ENCODE measurements at places on chromosomes 2 and 18. TPM values are rescaled to one million over a fixed set of nuclear protein-coding genes. Genes with fewer than 3 reads are reported as not detected.

GRCh38 chr2:85995648-85996529, 107.1 kb upstream of the ST3GAL5 start:
- DNase-seq = no peak
- no peak overlapping the region for H3K27ac ChIP-seq
- peaks cover 67% of the 10 kb centered on the region for H3K4me1 ChIP-seq
- H3K4me3 ChIP-seq = no peak overlapping the region
- H3K27me3 ChIP-seq = no peaks in the 10 kb centered on the region

GRCh38 chr2:60091894-60092293, 461.6 kb downstream of the BCL11A start:
- H3K4me3 ChIP-seq = no peak overlapping the region
- H3K27me3 ChIP-seq = no peaks in the 10 kb centered on the region
- no peak overlapping the region for H3K27ac ChIP-seq

- peaks cover 60% of the 10 kb centered on the region for H3K4me1 ChIP-seq
- peak overlapping the region; percentile 88 for H3K27ac ChIP-seq
- peak overlapping the region; percentile 92 for H3K4me3 ChIP-seq
These were observed 1.3 kb downstream of the NCAPH start for GRCh38 chr2:96336873-96337272.

GDF7 gene
- 0.11 TPM for total RNA-seq

GRCh38 chr2:217978536-217979150, 24.2 kb downstream of the TNS1 start:
- peaks cover 2% of the 10 kb centered on the region for H3K27me3 ChIP-seq
- H3K36me3 ChIP-seq = no peaks in the 10 kb centered on the region
- H3K4me3 ChIP-seq = no peak overlapping the region
- H3K27ac ChIP-seq = no peak overlapping the region

GRCh38 chr2:56449002-56449431, 265.2 kb downstream of the CCDC85A start:
- no peak overlapping the region for H3K4me3 ChIP-seq
- H3K4me1 ChIP-seq = no peaks in the 10 kb centered on the region
- no peak overlapping the region for H3K27ac ChIP-seq
- no peaks in the 10 kb centered on the region for H3K36me3 ChIP-seq
- no peak for DNase-seq
- no peaks in the 10 kb centered on the region for H3K27me3 ChIP-seq

GRCh38 chr2:82526277-82526676, 1932.8 kb downstream of the SUCLG1 start:
- no peak overlapping the region for H3K27ac ChIP-seq
- H3K4me3 ChIP-seq = no peak overlapping the region
- H3K36me3 ChIP-seq = no peaks in the 10 kb centered on the region

- no peaks in the 10 kb centered on the region for H3K36me3 ChIP-seq
- no peak overlapping the region for H3K4me3 ChIP-seq
- no peaks in the 10 kb centered on the region for H3K4me1 ChIP-seq
- no peaks in the 10 kb centered on the region for H3K27me3 ChIP-seq
These were observed 59.4 kb upstream of the RPE start for GRCh38 chr2:209942936-209943605.

DNA sequence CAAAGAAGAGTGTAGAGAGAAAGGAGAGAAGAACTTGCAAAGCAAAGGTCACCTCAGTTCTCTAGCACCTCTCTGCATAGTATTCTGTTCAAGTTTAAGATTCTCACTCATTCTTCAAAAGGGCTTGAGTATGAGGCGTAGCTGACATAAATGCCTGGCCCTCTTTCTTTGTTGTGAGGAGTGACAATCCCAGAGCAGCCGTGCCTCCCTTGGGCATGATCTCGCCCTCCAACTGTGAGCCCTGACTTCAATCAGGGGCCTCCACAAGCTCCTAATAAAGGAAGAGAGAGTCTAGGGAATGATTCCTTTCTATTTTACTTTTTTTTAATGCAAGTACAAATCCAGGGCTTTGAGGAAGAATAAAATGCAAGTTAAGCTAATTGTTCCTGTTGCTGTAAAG, 402.7 kb downstream of the LRP1B start:
- H3K4me3 ChIP-seq = no peak overlapping the region
- no peaks in the 10 kb centered on the region for H3K27me3 ChIP-seq
- no peaks in the 10 kb centered on the region for H3K36me3 ChIP-seq
- H3K4me1 ChIP-seq = no peaks in the 10 kb centered on the region
- no peak overlapping the region for H3K27ac ChIP-seq

GRCh38 chr2:150617351-150617978, 130.0 kb upstream of the RND3 start:
- no peak overlapping the region for H3K4me3 ChIP-seq
- peaks cover 2% of the 10 kb centered on the region for H3K27me3 ChIP-seq
- no peak overlapping the region for H3K27ac ChIP-seq
- no peaks in the 10 kb centered on the region for H3K36me3 ChIP-seq

UGT1A4 gene
- not detected for total RNA-seq

VWC2L gene
- not detected for total RNA-seq

DNA sequence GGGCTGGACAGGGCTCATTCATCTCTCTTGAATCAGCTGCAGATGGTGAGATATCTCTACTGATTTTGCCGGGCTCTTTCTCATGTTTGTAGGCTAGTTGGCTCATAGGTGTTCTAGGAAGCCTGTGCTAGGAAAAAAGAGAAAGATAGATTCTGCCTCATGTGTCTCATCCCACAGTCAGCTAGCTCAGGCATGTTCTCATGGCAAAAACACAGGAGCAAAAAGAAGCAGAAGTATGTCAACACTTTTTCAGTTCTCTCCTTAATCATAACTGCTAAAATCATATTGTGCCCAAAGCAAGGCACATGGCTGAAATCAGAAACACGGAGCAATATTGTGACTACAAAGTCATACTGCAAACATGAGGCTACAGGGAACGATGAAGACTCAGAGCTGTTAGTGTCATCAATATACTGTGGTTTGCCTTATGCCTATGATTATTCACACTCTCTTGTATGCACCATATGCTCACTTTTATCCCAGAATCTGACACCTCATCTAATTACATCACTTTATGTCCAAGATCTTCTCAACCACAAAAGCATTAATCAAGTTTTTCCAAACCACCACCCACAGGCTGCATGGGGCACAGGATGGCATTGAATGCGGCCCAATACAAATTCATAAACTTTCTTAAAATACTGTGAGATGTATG, 571.9 kb upstream of the CNTNAP5 start:
- no peak overlapping the region for H3K4me3 ChIP-seq
- DNase-seq = no peak
- no peaks in the 10 kb centered on the region for H3K4me1 ChIP-seq
- H3K27me3 ChIP-seq = no peaks in the 10 kb centered on the region
- H3K36me3 ChIP-seq = no peaks in the 10 kb centered on the region

FBXO36 gene
- 0.66 TPM for total RNA-seq

- no peak overlapping the region for H3K27ac ChIP-seq
- H3K4me1 ChIP-seq = no peaks in the 10 kb centered on the region
- no peaks in the 10 kb centered on the region for H3K36me3 ChIP-seq
These were observed 165.9 kb downstream of the DYSF start for GRCh38 chr2:71619230-71619741.

GRCh38 chr2:100029460-100029859, 112.9 kb downstream of the AFF3 start:
- H3K4me3 ChIP-seq = no peak overlapping the region
- no peaks in the 10 kb centered on the region for H3K4me1 ChIP-seq
- DNase-seq = no peak

PXDN gene
- 2.0 TPM for total RNA-seq

- H3K27me3 ChIP-seq = peaks cover 22% of the 10 kb centered on the region
- DNase-seq = no peak
- H3K27ac ChIP-seq = no peak overlapping the region
These were observed 72.4 kb downstream of the MYCN start for GRCh38 chr2:16012626-16013358.

DNA sequence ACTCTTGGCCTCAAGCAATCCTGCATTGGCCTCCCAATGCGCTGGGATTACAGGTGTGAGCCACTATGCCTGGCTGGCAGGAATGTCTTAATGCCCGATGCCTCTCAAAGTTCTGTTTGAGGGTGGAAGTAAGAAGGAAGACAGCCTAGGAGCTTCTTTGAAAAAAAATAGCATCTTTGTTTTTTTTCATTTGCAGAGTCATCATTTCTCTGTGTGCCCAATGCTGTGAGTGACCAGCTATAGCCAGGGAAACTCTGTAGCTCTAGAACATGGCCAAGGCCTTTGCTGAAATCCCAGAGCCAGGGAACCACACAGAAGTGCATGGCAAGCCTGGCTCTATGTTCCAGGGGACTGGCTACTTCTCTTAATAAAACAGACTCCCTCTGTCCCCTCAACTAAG, 260.0 kb downstream of the C1D start:
- no peaks in the 10 kb centered on the region for H3K27me3 ChIP-seq
- no peak overlapping the region for H3K4me3 ChIP-seq
- DNase-seq = no peak

DNA sequence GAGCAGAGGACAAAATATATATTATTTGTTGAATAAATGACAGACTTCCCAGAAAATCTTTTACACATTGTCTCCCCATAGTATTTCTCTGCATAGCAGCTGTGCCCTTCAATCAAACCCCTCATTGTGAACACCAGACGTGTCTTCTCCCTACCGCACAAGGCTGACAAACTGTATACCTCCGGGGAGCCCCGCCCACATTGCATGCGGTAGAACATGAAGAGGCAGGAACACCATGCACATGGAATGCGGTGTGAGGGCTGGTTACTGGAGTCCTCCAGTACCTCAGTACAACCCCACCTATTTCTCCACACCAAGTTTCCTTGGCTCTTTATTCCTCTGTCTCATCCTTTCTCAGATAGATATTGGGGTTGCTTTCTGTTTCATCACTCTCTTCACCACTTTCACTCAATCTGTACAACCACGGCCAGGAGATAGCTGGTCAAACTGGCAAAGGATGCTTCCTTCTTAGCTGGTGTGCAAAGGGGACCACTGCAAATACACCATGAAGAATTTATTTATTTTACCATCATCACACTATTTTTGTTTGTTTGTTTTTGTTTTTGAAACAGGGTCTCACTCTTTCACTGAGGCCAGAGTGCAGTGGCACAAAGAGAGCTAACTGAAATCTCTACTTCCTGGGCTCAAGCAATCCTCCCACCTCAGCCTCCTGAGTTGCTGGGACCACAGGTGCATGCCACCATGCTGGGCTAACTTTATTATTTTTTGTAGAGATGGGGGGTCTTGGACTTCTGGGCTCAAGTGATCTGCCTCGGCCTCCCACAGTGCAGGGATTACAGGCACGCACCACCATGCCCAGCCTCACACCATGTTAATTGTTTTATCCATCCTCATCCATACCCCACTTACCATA, 2.3 kb upstream of the NBAS start:
- H3K27me3 ChIP-seq = peaks cover 14% of the 10 kb centered on the region
- H3K27ac ChIP-seq = no peak overlapping the region
- DNase-seq = no peak

- no peaks in the 10 kb centered on the region for H3K36me3 ChIP-seq
- no peak overlapping the region for H3K4me3 ChIP-seq
- H3K27ac ChIP-seq = no peak overlapping the region
- no peak for DNase-seq
- H3K4me1 ChIP-seq = no peaks in the 10 kb centered on the region
These were observed 849.7 kb downstream of the BCL11A start for GRCh38 chr2:59703796-59704195.

FAM110C gene
- total RNA-seq = 5.7 TPM

DNA sequence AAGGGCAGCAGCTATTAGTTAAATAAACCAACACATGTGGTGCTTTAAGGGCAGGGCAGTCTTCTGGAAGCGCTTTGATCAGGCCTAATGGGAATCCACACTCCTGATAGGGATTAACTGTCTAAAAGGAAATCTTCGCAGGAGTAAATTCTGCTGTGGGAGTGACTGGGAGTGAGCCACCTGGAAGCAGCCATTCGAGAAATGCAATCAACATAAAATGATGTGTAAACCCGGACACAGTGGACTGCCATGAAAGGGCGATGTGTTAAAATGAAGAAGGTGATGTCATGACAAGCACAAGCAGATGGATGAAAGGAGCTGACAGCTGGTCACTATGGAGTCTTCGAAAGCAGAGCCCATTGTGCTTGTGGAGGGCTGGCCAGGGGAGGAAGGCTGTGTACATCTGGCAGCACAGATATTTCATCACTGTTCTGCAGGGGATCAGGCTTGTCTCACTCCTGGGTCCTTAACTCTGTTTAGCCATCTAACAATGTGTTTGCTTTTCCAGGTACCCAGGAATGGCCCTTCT, 24.8 kb upstream of the GALNT14 start:
- no peak overlapping the region for H3K27ac ChIP-seq
- H3K27me3 ChIP-seq = no peaks in the 10 kb centered on the region
- DNase-seq = no peak
- H3K4me1 ChIP-seq = peaks cover 3% of the 10 kb centered on the region

DNA sequence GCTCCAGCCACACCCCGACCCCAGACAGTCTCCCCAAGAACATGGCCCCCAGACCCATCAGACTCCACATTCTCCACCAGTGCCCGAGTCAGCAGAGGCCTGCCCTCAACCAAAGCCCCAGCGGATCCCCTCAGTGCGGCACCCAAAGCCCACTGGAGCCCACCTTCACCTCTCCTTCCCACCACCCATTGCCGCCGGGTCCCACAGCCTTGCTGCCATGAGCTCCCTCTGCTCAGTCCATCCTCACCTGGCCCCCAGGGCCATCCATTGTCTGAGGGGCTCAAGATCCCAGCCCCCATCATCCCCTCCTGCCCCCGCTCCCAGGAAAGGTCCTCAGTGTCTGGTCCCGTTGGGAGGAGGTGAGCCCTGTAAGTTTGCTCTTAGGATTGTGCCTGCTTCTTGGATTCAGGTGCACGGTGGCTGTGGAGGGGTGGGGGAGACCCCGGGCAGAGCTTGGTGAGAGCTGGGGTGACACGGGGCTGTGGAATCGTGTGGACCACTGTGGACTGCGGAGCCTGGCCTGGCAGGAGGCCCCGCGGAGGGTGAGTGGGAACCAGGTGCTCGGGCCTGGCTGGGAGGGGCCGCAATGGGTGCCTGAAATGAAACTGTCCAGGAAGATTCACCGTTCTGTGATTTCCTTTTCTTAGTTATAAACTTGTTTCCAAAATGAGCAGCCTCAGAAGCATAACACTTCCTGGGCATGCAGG, 32.7 kb upstream of the GPC1 start:
- no peak for DNase-seq
- H3K27me3 ChIP-seq = peaks cover 2% of the 10 kb centered on the region
- H3K36me3 ChIP-seq = no peaks in the 10 kb centered on the region
- H3K4me1 ChIP-seq = peaks cover 31% of the 10 kb centered on the region

- peaks cover 15% of the 10 kb centered on the region for H3K4me1 ChIP-seq
- no peak overlapping the region for H3K27ac ChIP-seq
- DNase-seq = no peak
- H3K4me3 ChIP-seq = no peak overlapping the region
- H3K27me3 ChIP-seq = no peaks in the 10 kb centered on the region
These were observed 253.1 kb downstream of the DYM start for GRCh38 chr18:49207361-49207760.

RAB27B gene
- total RNA-seq = 0.75 TPM

TUBA4A gene
- 231 TPM for total RNA-seq

GRCh38 chr18:69757733-69758132, 189.9 kb downstream of the CD226 start:
- no peaks in the 10 kb centered on the region for H3K27me3 ChIP-seq
- H3K27ac ChIP-seq = no peak overlapping the region
- peaks cover 4% of the 10 kb centered on the region for H3K36me3 ChIP-seq
- no peak for DNase-seq
- H3K4me1 ChIP-seq = peaks cover 8% of the 10 kb centered on the region
